ENCODE measurements at places on chromosomes 3 and 15. TPM values are rescaled to one million over a fixed set of nuclear protein-coding genes. Genes with fewer than 3 reads are reported as not detected.
A peak's percentile ranks its signal among the peaks of the same experiment; 100 is the strongest.

ASB7 gene
- total RNA-seq = 21.2 TPM

SNAPC5 gene
- total RNA-seq = 9.4 TPM

MELTF gene
- total RNA-seq = 1.2 TPM

CELF6 gene
- 11.4 TPM for total RNA-seq

STAG1 gene
- 92.5 TPM for total RNA-seq

ZNF774 gene
- total RNA-seq = 4.5 TPM

ASB14 gene
- under 0.01 TPM for total RNA-seq

COMMD2 gene
- 106 TPM for total RNA-seq

TMEM212 gene
- total RNA-seq = not detected

SYNM gene
- total RNA-seq = 9.0 TPM

SKOR1 gene
- total RNA-seq = 0.41 TPM

CADM2 gene
- total RNA-seq = 64.8 TPM

TNNC1 gene
- total RNA-seq = 0.41 TPM

IL12A gene
- total RNA-seq = 2.0 TPM

JAGN1 gene
- 15.9 TPM for total RNA-seq

SNX4 gene
- total RNA-seq = 106 TPM

FAM107A gene
- 15.5 TPM for total RNA-seq

NOX5 gene
- under 0.01 TPM for total RNA-seq

GRCh38 chr3:135865553-135865952 is 100.0 kb upstream of the PPP2R3A start:
- DNase-seq = no peak

DNA sequence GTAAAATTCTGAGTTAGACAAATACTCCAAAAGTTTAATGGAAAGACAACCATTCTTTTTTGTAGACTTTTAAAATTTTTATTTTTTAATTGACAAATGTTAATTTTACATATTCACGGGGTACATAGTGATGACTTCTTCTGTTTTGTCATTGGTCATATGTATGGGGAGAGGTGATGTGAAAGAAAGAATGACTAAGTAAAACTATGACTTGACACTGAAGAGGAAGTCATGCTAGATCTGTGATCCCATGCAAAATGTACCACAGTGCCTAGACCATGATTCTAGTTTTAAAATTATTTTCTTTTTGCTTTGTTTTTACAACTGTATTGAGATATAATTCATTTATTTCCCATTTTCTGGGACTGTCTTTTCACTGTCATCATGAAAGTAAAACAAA is 281.6 kb downstream of the MBNL1 start:
- no peak for DNase-seq

- no peak for DNase-seq
Measured at GRCh38 chr3:125398952-125399351, 23.8 kb upstream of the ZNF148 start.

- DNase-seq = no peak
Measured at GRCh38 chr3:40994611-40995010, 204.7 kb upstream of the CTNNB1 start.

DNA sequence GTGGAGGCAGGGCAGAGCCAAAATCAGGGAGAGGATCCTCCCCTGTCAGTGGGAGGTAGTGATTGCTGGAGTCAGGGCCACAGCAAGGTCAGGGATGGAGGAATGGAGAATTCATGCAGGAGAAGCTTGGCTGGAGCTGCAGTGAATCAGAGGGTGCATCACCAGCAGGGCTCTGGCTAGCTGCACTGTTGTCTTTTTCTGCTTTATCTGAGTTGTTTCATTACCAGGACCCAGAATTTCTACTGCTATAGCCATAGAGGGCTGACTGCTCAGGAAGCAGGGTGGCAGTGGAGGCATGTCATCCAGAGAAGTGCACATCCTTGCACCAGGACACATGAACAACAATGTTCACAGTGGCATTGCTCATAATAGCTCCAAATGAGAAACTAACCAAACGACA is 113.5 kb upstream of the GALNT15 start:
- no peak for DNase-seq

DNA sequence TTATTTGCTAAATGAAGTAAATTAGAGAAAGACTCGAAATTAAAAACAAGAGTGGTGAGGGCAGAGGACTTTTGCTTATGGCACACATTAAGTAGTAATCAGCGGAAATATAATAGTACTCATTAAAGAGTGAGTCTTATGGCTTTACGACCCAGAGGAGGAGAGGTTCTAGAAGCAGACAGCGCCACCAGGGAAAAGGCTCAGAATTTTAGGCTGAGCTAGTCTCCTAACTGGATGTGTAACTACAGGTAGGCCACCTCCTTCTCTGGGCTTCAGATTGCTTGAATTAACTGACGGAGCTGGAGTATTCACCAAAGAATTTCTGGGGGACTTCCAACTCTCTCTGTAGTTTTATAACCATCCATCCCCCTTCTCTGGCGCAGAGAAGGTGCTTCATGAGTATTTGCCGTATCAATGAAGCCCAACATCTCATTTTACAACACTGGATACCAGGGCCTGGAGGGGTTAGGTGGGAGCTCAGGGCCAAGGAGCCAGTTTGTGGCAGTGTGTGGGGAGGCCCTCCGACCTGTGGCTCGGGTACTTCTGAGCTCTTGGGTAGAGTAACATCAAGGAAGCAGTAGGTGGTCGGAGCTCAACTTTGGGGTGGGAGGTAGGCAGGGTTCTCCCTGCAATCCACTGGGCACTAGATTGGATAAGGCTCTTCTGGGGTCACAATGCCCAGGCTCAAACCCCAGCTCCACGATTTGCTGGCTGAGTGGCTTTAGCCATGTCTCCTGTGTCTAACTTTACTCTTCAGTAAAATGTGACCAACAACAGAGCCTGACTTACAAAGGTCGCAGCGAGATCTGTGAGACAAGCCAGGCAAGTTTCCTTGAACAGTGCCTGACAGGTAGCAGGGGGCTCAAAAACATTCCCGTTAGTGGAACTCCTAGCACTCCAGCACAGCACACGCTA is 1.1 kb downstream of the CHCHD4 start:
- no peak for DNase-seq

- no peak for DNase-seq
Measured at GRCh38 chr3:197901626-197902025, 48.4 kb upstream of the RPL35A start.

GRCh38 chr3:197478746-197479668 is 76.8 kb downstream of the BDH1 start:
- no peak for DNase-seq

GRCh38 chr3:159149131-159149530 is 347.3 kb downstream of the MFSD1 start:
- no peak for DNase-seq

- DNase-seq = no peak
Measured at GRCh38 chr3:186079925-186080324, 29.0 kb downstream of the ETV5 start.

GRCh38 chr3:126107203-126107939 is 23.4 kb upstream of the SLC41A3 start:
- DNase-seq = peak; percentile 10

- DNase-seq = no peak
Measured at GRCh38 chr3:152413240-152413639, 144.5 kb downstream of the MBNL1 start.

GRCh38 chr3:108430540-108430939 is 79.9 kb downstream of the MYH15 start:
- DNase-seq = no peak

GRCh38 chr3:32844322-32844654 is 26.5 kb downstream of the TRIM71 start:
- DNase-seq = no peak

- no peak for DNase-seq
Measured at GRCh38 chr3:102510663-102511062, 75.8 kb downstream of the ZPLD1 start.

DNA sequence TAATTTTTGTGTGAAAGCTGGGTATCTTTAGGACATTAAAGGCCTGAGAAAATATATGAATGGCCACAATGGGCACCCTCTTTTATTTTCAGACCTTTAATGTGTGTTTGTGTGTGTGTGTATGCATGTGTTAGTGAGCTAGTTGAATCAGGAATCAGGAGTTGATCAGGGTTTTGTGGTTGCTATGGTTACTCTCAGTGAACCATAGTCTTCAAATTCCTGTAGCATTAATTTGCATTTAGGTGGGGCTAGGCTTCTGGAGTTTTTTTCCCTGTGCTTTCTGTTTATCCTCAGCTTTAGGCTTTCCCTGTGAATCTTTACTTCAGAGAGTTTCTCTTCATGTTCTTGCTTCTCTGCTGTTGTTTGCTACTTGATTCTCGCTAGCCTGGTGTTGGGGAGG is 122.0 kb upstream of the ONECUT1 start:
- DNase-seq = no peak

DNA sequence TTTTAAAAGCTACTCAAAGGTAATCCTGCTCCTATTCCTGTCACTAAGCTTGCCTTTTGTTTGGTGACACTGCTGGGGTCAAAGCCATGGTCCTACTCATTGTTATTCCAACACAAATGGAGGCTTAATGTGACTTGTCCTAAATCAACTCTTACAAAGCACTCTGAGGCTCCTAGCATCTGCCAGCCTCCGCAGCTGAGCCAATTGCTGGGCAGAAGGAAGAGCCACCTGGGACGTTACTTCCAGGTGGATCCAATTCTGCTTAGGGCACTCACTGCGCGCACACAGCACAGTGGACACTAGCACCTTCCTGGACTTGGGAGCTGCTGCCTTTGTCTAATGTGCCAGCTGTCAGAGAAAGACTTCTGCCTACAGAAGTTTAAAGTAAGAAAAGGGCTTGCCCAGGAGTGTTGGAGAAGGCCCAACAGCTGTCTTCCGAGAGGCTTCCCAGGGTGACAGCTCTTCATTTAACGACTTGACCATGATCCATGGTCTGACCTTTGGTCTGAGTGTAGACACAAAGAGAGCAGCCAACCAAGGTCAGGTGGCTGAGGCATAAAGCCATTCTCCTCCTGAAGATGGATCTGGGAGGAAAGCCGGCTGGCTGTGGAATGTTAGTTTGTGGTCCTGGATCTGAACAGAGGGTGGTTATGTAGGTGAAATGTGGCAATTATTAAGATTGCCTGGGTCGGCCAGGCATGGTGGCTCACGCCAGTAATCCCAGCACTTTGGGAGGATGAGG is 102.2 kb downstream of the AQP9 start:
- no peak for DNase-seq

DNA sequence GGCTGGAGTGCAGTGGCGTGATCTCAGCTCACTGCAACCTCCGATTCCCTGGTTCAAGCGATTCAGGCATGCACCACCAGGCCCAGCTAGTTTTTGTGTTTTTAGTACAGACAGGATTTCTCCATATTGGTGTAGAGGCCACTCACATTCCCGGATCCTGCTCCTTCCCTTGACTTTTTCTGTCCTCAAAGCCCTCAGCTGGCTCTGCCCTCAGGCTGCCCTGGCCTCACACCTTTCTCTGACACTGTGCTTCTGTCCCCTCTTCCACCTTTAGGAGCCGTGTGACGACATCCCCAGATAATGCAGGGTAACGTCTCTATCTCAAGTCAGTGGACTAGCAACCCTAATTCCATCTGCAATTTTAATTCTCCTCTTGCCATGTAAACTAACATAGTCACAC is 8.6 kb upstream of the CYFIP1 start:
- no peak for DNase-seq

GRCh38 chr3:18765161-18765560 is 340.0 kb upstream of the SATB1 start:
- no peak for DNase-seq

- no peak for DNase-seq
Measured at GRCh38 chr3:8069471-8069870, 432.2 kb upstream of the LMCD1 start.

- DNase-seq = no peak
Measured at GRCh38 chr3:142118911-142119310, 30.4 kb downstream of the TFDP2 start.

GRCh38 chr3:102614585-102614984 is 179.8 kb downstream of the ZPLD1 start:
- no peak for DNase-seq

- DNase-seq = peak; percentile 47
Measured at GRCh38 chr15:89221543-89221942, at the start of gene RLBP1. RLBP1 (minus strand) TSS chr15:89221579; CDS start chr15:89218975, 2,604 bp downstream.

DNA sequence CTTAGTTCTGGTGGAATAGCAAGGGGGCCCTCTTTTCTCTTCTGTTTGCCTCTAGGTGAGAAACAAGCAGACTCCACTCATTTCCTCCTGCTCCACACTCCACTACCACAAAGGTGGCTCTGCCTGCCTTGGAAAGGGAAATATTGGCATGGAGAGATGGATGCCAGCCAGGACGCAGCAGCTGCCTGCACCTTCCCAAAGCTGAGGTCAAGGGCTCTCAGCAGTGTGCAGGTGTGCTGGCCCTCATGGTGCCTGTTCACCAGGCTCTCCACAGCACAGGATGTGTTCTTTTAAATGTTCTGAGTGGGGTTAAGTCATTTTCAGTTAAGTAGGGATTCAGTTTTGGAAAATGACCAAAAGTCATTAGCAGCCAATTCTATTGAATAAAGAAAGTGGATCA is 211.2 kb upstream of the STRIT1 start:
- no peak for DNase-seq

DNA sequence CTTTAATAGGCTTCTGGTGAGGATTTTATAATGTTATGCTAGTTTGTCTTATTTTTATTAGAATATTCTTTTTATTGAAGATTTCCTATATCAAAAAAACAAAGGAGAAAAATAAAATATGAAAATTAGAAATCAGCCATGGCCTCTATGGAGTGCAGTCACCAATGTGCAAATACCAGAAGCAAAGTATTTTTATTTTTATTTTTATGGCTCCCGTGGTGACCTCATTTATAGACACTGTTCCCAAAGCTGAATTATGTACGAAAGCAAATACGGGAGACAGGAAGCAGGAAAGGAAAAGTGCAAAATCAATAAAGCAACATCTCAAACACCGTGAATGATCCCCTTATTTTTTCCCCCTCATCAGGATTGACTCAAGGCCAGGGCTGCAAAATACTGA is 35.1 kb downstream of the DAZL start:
- DNase-seq = no peak

- no peak for DNase-seq
Measured at GRCh38 chr3:38480093-38480445, 16.1 kb upstream of the EXOG start.

DNA sequence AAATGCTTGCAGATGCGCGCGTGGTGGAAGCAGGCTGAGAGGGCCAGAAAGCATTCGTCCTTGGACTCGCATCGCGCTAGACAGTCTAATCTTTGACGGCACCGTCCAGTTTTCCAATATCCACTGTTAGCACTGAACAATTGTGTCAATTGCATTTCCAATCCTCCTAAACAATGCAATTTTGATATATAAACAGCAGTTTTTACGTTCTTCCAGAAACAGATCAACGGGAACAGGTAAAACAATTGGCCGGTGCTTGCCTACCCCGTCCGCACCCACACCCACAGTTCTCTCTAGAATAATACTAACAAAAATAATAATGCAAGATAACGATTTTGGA is 17.2 kb downstream of the CPN2 start:
- DNase-seq = no peak

GRCh38 chr3:18483226-18483625 is 58.1 kb upstream of the SATB1 start:
- DNase-seq = no peak

DNA sequence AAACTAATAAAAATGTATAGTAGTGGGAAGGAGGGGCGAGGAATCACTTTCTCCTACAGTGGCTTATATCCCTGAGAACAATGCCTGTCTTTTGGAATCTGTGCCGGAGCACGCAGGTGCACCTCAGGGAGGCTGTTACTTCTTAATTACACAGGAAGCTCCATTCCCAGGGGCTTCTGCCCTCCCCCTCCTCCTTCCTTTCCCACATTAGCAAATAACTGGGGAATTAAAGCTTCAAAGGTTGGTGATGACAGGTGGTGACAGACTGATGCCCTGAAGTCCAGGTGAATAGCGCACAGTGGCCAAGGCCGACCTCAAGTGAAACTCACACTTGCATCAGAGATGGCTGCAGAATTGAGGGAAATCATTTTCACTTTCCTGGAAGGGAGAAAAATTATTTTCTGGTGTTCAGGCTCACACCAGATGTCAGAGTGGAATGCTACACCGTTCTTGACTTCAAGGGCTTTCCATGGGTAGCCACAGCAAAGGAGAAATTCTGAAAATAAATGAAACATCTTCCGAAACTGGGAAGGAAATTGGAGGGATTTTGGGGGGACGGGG is 3.7 kb downstream of the GRAMD2A start:
- no peak for DNase-seq

All from frontal cortex (tissue), 4 donors.